ENCODE measurements at places on chromosomes 4 and X.

DNA sequence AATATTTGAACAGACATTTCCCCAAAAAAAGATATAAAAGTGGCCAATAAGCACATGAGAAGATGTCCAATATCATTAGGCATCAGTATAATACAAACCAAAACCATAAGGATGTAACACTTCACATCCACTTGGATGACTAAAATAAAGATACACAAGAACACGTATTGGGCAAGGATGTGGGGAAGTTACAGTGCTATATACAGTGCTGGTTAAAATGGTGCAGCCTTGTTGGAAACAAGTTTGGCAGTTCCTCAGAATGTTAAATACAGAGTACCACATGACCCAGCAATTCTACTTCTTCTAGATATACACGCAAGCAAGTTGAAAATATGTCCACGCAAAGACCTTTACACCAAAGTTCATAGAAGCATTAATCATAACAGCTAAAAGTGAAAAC is 58.9 kb downstream of the HAUS3 start:
- DNase-seq, result no peak

DNA sequence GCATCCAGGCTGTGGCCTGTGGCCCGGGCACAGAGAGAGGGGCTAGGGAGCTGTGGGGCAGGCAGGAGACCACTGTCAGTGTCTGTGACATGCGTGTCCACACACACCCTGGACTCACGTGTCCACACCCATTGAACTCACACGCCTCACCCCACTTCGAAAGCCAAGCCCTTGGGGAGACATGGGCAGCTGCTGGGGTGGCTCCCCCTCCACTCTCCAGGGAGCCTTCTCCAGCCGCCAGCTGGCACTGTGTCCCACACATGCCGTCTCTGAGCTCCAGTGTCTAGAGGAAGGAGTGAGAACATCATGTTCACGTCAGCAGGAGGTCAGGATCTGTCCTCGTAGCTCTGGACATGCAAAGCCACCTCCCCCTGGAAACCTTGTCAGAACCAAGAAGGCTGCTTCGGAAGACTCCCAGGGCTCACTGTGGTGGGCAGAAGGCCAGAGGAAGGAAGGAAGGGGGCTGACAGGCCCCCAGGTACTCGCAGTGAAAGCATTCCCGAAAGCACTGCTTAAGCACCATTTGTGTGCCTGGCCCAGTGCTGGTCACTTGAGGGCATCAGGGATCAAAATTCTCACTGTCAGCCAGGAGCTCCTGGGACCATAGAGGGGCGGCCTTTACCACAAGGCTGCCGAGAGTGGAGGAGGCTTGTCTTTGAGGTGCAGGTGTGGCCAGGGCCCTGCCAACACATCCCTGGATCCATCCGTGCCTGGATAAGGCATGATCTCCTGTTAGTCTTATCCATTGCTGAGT is 61.4 kb downstream of the HTRA3 start:
- DNase-seq, result no peak

DNA sequence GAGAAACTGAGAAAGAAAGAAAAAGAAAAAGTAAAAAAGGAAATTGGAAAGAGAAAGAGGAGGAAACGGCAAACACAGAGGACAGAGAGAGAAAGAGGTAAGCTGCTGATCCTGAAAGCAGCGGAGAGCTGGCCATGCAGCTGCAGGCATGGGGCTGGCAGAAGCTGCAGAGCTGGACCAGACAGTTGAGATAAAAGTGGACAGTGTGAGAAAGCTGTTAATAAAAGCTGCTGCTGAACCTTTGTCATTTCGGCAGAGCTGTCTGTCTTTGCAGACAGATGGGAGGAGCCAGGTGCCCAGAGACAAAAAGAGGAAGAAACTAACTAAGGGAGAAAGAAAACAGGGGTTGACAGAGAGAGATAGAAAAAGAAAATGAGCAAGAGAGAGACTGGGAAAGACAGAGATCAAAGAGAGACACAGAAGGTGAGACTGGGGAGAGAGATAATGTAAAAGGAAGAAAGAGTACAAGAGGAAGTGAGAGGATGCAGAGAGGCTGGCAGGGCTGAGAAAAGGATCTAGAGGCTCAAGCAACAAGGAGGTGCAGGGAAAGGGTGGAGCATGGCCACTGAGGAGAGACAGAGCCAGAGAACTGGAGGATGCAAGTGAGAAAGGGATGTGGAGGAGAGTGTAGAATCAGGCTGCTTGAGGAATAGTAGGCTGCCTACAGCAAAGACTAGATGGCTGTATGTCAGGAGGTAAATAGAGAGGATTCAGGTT is 376.8 kb upstream of the FGF16 start:
- DNase-seq, result no peak

DNA sequence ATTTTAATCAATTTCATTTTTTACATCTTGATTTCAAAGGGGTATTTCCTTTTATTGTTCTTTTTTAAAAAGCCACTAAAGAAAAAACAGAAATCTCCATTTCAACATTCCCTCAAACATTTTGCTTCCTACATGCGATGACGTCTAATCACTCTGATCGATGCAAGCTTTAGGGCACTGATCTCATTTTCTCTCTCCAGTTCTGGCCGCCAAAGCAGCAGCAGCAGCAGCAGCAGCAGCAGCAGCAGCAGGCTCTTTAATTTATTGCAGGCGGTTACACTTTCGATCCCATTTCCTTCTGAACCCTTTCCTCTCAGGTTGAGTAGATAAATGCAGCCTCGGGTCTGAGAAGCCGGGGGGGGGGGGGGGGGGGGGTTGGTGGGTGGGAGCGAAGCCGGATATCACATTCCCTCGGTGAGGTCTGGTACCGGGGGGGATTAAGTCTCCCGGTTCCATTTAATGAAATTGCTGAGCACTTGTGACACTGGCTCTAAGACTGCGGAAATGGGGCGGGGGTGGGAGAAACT is 3.4 kb upstream of the PCDH7 start:
- DNase-seq, result no peak

GRCh38 chrX:138945219-138945618 is 233.7 kb upstream of the FGF13 start:
- DNase-seq, result no peak

- peak; percentile 5 for DNase-seq
These were observed 545.2 kb downstream of the C4orf33 start for GRCh38 chr4:129641179-129641578.

DNA sequence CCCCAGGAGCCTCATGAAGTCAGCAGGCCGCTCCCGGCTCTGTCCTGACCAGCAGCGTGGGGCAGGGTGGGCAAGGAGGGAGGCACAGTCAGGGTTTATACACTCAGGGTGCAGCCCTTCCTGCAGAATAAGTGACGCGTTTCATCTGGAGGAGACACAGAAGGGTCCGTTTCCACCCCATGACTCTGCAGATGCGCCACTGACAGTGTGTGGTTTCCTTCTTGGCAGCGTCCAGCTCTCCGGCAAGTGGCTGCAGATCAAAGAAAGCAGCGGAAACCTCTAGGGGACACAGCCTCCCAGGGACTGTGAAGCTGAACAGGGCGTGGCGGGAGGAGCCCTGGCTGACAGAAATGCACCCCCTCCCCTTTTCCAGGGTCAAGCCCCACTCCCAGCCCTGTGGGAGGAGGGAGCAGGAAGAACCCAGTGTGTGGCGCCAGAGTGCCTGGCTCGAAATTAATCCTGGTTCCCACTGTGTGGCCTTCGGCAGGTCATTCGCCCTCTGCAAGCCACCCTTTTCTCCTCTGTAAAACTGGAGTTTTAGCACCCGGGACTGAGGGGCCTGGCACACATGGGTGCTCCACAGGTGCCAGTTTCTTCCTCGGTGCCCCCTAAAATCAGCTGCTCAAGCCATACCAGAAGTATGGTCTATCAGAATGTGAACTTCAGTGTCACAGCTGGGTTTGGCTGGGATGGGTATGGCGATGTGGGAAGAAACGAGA is 17.3 kb upstream of the TBC1D14 start:
- DNase-seq, result peak; percentile 23

- DNase-seq, result no peak
These were observed 142.7 kb upstream of the MAP3K15 start for GRCh38 chrX:19658030-19658429.

DNA sequence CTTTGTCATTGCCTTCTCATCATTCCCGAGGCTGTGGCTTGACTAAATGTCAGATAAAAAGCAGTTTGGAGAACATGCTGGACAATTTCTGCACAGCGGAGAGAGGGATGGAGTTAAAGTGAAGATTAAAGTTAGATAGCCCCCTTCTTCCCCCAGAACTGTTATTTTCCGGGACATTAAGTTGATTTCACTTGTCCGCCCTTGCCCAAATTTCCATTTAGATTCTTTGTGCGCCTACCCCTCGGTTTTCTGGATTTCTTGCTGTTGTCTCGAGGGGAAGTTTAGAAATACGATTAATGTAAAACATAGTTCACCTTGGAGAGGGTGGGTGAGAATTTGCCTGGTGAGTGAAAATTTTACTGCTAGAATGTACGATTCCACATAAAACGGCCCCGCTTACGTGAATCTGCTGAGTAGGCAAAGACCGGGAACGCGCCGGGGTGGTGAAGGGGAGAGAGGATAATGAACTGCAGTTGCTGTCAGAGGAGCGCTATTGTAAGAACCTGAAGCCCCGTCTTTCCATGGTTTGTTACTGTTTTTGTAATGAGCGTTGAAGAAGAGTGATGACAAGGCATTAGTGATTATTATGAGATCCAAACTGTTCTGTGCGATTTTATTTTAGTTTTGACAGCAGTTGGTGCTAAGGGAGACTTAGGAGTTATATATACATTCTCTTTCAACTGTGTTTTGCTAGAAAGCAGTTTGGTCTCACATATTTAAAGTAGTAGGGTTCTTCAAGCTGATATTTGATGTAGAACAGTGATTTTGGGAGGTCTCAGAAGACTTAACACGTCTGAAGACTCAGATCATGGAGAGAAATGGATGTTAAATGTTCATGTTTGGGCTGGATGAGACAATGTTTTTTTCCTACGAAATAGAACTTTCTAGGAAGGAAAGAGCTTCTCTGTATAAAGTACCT is 73.0 kb downstream of the AFF1 start:
- DNase-seq, result peak; percentile 21

GRCh38 chr4:155591738-155592143 is 74.9 kb upstream of the GUCY1A1 start:
- no peak for DNase-seq

GRCh38 chrX:121106484-121107235 is 59.2 kb downstream of the GLUD2 start:
- DNase-seq, result no peak

GRCh38 chr4:128830906-128831503 is 21.5 kb downstream of the JADE1 start:
- DNase-seq, result no peak

DNA sequence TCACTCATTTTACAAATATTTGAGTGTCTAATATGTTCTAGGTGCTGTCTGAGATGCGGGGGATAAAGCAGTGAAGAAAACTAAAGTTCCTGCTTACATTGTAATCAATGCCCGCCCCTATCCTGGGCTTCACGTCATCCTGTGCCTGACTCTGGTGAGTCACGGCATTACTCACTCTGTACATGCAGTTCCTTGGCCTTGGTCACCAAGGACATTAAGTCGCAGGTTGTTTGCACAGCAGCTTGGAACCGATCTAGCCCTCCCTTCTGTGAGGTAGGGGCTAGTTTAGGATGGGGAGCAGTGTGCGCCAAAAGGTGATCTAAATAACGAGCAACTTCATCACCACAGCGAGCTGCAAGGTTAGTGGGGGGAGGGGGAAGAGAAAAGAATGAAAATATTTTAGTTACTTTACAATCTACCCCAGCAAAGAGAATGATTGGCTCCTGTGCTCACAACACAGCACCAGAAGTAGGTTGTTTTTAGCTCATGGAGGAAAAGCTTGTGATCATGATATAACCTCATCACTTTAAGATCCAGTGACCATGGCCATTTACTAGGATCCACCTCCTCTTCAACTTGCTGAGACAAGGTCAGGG is 48.0 kb upstream of the HDAC8 start:
- peak; percentile 59 for DNase-seq

DNA sequence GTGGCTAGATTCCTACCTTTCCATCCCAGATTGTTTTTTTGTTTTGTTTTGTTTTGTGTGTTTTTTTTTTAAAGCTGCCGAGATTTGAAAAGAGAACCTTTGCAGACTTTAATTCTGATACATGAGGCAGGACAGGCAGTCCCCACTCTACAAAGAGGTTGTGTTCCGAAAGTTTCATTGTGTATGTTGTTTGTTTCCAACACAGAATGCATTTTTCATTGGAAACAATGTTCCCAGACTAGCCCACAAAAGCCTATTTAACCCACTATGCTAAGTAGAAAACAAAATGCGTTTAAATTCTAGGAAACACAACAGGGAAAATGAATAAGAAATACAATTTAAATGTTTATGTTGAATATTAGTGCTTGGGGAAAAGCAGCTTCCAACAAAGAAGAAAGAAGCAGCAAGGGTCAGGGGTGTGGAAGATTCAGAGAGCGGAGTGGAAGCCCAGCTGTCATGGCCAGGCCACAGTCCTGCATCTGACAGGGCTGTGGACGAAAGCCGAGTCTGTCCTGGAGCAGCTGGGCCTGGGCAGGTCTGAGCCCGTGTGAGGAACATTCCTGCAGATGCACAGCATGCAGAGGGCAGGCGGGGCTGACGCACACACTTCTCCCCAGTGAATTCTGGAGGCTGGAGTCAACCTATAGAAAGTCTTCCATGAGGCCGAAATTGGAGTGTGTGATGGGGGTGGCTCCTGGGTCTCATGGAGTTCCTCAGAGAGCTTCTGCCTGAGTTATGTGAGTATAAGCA is 12.4 kb upstream of the SETD7 start:
- no peak for DNase-seq

DNA sequence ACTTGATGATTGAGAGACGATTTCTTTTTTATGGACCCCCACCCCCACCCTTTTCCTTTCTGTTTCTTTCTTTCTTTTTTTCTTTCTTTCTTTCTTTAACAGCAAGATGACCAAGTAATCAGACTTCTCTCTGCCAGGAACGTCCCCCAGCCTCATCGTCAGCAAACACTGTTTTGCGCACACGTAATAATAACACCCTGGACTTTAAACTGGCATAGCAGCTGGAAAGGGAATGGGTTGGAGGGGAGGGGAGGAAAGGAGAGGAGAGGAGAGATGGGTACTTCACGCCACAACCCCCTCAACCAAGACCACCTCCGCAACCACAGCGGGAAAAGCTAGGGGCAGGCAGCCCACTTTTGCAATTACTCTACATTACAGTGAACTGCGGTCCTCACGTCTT is 1.1 kb downstream of the GABRA2 start:
- no peak for DNase-seq

DNA sequence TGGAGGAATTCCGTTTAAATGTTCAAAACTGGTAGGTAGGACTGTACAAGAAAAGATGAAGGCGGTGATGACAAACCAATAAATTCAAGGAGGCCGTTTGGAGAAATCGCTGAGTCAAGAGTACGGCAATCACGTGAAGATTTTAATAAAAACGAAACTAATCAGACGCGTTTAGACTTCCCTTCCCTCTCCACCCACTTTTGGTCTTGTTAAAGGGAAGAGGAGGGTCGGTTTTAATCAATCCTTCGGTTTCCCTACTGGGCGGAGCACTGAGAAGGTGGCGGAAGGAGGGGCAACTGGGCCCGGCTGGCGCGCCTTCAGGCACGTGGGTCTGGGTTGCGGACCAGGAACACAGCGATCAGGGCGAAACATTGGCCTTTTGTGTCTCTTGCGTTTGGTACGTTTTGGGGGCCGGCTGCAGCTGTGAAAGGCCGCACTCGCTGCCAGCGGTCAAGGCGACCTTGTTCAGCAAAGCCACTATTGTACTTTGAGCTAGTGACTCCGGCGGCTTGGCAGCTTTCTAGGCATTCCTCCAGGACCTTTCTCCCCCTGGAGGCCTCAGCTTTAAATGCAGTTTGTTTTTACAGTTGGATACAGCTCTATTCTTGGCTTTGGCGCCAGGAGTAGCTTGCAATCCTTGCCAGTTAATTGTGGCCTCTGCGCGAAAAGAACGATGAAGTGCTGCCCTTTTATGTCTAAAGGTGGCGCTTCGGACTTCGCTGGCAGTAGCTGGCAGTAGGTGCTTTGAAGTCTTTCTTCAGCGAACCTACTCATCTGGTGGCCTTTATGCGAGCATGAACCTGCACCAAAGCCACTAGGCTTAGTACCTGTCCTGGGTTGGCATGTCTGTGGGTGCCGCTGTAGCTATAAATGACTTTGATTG is 16.8 kb upstream of the LAMP2 start:
- DNase-seq, result peak; percentile 52

Data from T-helper 2 cell treated with Interferon-gamma antibody and Interleukin-4, amounts not matched to agents 5 μg/mL and 100 μg/mL, for 36 hours (primary cell).